ENCODE measurements at places on chromosomes 1 and 21.
A peak's percentile ranks its signal among the peaks of the same experiment; 100 is the strongest.

DNA sequence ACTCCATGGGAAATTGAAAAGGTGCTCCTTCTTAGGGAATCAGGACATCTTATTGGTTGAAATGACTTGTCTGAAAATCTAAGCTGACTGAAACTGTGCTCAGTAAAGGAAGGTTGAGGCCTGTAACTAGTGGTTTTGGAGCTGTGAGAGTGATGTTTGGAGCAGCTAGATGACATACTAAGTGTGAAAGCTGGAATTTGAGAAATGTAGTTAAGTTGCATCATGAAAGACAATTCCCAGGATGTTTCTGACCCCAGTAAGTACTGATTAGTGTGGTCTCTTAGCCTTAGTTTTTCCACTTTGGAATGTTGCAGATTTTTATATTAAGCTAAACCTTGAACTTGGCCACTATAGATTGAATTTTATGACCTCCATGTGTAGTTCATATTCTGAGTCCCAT lies 154.9 kb downstream of the PAPPA2 start:
- DNase-seq, result no peak

DNA sequence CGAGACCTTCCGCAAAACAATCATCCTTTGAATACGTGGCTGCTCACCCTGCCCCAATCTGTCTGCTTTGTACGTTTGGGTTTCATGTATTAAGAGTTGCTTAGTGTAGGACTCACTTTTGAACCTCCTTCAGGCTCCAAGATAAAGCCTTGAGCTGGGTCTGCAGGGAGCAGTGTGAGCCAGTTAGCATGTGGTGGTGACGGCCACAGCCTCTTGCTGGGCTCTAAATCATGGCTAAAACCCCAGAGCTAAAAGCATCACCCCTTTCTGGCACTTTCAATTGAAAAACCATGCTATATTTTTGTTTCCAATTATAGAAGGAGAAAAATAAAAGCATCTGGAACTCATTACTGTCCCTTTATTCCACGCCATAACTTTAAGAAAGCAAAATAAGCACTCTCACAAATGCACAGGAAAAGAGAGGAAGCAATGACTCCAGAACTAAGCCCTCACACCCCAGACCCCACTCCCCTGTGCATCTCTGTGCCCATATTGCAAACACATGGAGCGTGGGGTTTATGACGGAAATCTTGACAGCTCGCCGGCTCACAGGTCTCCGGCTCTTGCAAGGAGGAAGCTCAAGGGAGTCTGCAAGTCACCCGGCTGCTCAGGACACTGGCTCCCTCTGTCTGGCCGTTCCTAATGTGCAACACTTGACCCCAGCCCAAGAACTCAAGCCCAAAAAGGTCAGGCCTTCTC lies 135.5 kb downstream of the MIS18A start:
- peak; percentile 40 for DNase-seq

DNA sequence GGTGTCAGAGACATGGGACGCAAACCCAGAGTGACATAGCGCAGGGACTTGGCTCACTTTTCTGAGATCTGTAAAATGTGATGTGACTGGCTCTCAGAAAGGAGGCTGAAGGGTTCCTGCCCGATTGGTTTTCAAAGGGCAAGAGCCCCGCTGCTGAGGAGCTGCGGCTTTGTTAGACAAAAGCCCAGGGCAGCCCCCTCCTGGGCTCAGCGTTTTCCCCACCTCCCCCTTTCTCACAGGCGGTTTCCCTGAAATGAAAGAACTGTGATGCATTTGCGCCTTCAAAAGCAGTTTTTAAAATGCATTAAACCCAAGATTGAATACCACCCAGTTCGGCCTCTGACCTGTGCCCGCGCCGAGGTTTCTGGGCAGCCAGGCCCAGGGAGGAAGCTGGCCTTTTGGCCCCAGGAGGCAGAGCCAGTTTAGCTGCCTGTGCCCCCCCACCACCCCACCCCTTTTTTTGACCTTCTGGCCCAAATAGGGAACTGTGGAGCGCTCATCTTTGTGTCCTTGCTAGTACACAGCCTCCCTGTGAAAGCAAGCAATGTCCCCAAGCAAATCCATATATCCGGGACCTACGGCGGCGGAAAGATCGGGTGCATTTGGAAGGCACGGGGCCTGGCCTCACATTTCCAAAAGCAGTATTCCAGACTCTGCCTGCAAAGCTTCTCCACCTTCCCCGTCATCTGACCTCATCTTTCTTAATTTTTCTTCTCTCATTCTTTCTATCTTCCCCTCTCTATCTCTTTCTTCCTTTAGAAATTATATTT lies 28.6 kb downstream of the CD247 start:
- DNase-seq, result no peak

DNA sequence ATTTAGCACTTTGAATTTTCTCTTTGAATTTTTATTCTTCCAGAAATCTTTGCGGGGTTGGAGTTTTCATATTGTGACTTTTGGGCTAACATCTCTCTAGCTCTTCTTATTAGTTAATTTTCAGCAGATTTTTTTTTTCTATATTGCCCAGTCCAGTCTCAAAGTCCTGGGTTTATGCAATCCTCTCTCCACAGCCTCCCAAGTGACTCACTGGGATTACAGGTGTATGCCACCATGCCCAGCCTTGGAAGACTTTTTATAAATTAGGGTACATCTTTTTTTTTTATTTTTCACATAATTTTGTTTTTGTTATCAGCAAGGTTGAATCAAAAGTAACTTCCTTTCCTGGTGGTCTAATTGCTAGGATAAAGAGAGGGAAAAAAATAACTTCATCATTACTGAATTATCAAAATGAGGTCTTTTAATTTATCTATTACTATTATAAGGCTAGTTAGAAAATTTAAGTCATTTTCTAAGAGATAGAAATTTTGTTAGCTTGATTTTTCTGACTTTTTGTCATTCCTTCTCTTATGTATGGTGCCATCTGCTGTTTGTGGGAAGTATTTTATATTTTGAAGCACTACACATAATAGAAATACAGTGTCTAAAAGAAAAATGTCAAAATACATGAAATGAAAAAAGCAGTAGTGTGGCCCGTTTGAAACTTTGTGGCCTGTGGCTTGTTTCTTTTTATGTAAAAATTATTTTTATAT lies 273.4 kb upstream of the CACYBP start:
- no peak for DNase-seq

GRCh38 chr21:37873655-37874054 lies 42.6 kb downstream of the KCNJ6 start:
- no peak for DNase-seq

DNA sequence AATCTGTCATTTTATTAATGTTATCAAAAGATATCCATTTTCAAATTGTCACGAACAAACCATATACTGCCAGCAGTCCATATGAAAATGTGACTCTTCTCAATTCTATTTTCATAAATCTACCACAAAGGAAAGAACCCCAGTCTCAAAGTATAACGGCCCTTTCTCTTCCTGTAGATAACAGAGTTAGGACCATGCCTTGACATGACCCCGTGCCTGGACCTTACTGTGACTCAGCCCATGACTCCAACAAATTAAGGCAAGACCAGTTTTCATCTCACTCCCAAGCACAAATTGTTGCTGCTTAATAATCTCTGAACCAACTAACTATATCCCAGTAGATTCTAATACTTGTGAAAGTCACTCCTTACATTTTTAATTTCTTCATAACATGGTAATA lies 124.4 kb upstream of the NFIA start:
- DNase-seq, result no peak

DNA sequence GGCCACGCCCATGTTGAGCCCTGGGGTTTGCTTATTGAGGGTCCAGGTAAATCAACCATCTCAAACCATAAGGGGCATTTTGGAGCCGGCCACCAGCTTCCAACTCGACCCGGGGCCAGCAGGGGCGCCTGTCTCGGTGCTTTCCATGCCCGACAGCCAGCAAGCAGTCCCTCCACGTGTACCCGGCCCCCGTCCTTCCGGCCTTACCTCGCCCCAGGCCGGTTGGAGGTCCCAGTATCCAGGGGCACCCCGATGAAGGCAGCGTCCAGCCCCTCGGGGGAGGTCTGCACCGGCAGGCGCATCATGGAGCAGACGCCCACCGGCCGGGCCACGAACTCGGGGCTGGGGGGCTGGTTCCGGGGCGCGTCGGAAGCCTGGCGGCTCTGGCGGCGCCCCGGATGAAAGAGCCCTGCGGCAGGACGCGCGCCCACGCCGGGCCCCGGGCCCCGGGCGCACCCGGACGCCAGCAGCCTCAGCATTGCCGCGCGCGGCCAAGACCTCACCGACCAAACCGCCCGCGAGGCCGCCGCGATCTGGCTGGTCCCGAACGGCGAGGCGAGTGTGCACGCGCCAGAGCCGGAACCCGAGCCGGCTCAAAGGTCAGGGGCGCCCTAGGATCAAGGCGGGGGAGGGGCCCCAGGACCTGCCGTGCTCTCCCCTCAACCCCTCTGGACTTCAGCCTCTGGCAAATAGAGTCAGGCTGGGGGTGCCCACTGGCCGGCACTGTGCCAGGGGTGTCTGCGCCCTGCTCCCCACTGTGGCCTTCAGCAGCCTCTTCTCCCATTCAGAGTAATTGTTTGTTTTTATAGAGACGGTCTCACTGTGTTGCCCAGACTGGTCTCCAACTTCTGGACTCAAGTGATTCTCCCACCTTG lies at the start of gene AGMAT:
Gene AGMAT (minus strand): TSS at position 563 of the 875 bp plus-strand sequence. CDS start 84 bp downstream, at position 479.
- DNase-seq, result no peak

DNA sequence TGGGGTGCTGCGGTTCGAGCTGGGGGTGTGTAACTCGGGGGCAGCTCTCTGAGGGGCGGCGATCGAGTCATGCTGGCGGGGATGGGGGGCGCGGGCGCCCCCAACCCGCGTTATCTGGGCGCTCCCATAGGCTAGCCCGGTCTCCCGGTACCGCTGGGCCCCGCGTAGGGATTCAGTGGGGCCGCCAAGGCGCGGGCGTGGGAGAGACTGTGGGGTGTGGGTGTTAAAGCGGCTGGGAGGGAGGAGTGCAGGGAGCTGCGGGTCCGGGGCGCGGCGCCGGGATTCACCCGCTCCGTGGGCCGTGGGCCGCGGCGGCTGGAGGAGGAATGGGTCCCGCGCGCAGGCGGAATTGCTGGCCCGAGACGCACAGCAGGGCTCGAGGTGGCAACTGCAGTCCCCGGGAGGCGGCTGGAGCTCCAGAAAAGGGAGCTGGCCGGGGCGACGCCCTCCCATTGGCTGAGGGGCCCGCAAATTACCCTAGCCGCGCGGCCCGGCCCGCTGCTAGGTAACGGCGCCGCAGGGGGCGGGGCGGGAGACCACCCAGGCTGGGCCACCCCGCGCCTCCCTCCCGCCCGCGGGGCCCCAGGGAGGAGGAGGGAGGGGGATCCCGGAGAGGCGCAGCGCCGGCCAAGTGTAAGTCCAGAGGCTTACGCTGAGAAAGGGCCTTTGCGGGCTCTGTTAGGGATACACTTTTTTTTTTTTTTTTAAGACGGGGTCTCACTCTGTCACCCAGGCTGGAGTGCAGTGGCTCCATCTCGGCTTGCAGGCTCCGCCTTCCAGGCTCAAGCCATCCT lies at the start of gene PTCH2:
Gene PTCH2 (minus strand): TSS at position 392 of the 794 bp plus-strand sequence. CDS start 321 bp downstream, at position 71.
- DNase-seq, result peak; percentile 83

DNA sequence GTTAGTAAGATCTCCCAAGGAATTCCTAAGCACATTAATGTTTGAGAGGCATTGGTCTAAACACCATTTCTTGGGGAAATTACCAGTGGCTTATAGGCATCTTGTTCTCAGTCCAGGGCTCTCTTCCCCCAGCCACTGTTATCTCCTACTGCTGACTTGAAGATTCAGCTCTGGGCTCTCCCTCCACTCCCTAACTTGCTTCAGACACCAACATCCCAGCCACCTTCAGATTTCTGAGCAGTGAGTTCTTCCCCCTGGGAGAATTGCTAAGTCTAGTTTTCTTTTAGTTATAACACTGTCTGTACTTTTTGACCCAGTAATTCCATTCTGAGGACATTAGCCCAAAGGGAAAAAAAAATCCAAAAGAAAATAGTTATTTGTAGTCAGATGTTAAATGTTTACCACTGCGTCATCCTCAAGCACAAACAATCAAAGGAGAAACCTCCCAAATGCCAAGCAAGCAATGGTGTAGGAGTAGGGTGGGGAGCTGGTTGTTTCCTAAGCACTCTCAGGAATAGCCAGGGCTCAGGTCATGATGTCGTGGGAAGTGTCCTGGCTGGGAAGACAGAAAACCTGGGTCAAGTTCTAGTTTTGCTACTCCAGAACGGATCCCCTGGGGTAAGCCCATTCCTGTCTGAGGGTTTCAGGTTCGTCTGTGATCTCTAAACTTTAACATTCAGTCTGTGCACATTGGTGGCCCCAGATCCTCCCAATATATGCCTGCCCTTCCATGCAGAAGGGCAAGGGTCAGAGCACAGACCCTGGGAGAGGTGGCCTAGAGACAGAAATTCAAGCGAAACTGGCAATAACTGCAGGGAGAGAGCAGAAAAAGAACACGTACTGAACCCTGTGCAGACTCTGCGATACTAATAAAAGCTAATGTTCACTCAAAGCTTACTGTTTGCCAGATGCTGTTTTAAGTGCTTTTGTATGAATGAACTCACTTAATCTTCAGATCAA lies 191.1 kb upstream of the FGGY start:
- DNase-seq, result no peak

- no peak for DNase-seq
These were observed 39.7 kb downstream of the CHML start for GRCh38 chr1:241600496-241600901.

DNA sequence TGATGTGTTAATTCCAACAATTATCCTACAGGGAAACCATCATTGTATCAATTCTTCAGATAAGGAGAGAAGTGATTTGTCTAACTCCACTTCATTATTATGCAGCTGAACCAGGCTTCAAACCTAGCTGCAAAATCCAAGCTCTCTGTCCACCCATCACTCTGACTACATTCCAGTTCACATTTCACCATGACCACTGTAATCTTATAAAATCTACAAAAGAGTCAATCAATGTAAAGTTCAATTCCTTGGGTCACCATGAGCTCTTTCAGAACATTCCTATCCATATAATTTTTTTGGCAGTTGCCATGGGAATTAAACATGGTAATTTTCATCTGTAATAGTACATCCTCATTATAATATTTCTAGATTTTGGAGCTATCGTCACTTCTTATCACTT lies 100.9 kb downstream of the PLPPR5 start:
- no peak for DNase-seq

DNA sequence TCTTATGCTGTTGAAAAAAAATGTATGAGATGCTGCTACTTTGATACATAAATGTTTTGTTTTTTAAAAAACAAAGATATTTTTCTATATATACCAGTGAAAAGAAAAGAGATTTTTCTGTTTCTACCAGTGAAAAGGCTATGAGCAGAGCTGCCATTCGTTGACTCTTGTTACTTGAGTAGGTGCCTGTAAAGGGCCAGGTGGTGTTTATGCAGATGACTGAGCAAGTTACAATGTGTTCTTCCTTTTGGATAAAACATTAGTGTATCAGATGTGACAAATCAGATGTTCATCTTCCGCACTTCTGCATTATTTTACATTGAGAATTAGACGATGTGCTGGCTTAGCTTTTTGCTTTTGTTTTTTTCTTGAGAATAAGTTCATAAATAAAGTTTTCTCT lies 45.4 kb downstream of the BARHL2 start:
- no peak for DNase-seq

DNA sequence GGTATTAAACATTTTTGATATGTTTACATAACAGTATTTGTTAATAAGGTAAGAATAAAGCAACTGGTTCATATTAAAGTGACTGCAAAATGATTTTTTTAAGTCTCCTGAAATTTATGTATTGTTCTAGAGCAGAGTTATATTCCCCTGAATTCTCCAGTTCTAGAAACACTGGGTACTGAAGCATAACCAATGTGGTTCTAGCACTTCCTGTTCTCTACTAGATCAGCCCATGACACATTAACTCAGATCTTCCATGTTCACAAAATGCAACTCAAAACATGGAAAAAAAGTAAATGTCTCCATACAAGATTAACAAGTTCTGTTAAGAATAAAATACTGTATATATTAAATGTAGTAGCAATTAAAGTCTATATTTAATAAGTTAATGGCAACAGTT lies 3.9 kb downstream of the NEGR1 start:
- no peak for DNase-seq

- no peak for DNase-seq
These were observed 5.1 kb downstream of the ST6GALNAC3 start for GRCh38 chr1:76079475-76080227.

GRCh38 chr1:19664453-19665185 lies at the start of gene HTR6:
Gene HTR6 (plus strand): TSS chr1:19664875. CDS start chr1:19665754, 879 bp downstream.
- DNase-seq, result no peak
